ENCODE measurements at places on chromosomes 2 and 18.

- H3K27ac ChIP-seq: no peak overlapping the region
- H3K27me3 ChIP-seq: no peaks in the 10 kb centered on the region
- H3K4me1 ChIP-seq: no peaks in the 10 kb centered on the region
- DNase-seq: no peak
- H3K36me3 ChIP-seq: no peaks in the 10 kb centered on the region
- H3K4me3 ChIP-seq: no peak overlapping the region
These were observed 109.4 kb upstream of the TMEM200C start for GRCh38 chr18:6004683-6005082.

DNA sequence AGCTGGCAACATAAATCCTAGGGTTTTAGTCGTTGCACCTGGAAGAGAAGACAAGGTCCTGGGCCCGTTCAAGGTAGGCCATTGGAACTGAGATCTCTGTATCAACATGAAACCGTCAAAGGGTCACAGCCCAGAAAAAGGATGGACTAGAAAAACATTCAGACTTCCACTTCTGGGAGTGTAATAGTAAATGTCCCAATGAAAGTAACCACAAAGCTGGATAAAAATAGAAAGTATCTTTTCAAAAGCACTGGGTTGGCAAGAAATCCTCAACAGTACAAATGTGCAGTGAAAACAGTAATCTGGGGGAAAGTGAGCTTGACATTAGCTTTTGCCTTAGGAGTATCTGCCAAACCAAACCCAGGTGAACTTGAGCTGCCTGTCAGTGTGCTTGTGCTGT, 12.9 kb downstream of the CGREF1 start:
- H3K36me3 ChIP-seq: no peaks in the 10 kb centered on the region
- H3K27ac ChIP-seq: no peak overlapping the region
- H3K27me3 ChIP-seq: no peaks in the 10 kb centered on the region
- no peak overlapping the region for H3K4me3 ChIP-seq

DNA sequence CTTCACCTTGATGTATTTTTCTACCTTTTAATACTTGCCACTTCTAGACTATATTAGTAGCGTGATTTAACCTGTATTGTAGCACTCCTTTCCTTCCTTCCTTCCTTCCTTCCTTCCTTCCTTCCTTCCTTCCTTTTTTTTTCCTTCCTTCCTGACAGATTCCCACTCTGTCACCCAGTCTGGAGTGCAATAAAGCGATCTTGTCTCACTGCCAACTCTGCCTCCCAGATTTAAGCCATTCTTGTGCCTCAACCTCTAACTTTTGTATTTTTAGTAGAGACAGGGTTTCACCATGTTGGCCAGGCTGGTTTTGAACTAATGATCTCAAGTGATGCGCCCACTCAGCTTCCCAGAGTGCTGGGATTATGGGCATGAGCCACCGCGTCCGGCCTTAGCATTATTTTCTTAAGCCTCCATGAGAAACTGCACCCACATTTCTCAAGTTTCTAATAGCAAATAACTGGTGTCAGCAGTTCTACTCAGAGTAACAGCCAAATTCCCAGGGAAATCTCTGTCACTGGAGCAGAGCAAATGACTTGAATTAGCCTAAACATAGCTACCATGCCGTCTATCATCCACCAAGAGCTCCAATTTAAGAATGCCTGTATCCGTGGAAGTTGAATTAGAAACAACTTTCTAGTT, 529.2 kb downstream of the LRP1B start:
- H3K27me3 ChIP-seq: no peaks in the 10 kb centered on the region
- no peak overlapping the region for H3K4me3 ChIP-seq
- no peak for DNase-seq
- H3K4me1 ChIP-seq: no peaks in the 10 kb centered on the region
- H3K36me3 ChIP-seq: no peaks in the 10 kb centered on the region

- no peak overlapping the region for H3K4me3 ChIP-seq
- DNase-seq: no peak
- H3K27me3 ChIP-seq: no peaks in the 10 kb centered on the region
- no peaks in the 10 kb centered on the region for H3K4me1 ChIP-seq
- H3K27ac ChIP-seq: no peak overlapping the region
- H3K36me3 ChIP-seq: no peaks in the 10 kb centered on the region
These were observed 85.3 kb downstream of the CAPN13 start for GRCh38 chr2:30721668-30722647.

- no peak overlapping the region for H3K27ac ChIP-seq
- H3K36me3 ChIP-seq: no peaks in the 10 kb centered on the region
- no peak overlapping the region for H3K4me3 ChIP-seq
- no peaks in the 10 kb centered on the region for H3K4me1 ChIP-seq
- peaks cover 44% of the 10 kb centered on the region for H3K27me3 ChIP-seq
These were observed 14.4 kb upstream of the EGR4 start for GRCh38 chr2:73307720-73308119.

DNA sequence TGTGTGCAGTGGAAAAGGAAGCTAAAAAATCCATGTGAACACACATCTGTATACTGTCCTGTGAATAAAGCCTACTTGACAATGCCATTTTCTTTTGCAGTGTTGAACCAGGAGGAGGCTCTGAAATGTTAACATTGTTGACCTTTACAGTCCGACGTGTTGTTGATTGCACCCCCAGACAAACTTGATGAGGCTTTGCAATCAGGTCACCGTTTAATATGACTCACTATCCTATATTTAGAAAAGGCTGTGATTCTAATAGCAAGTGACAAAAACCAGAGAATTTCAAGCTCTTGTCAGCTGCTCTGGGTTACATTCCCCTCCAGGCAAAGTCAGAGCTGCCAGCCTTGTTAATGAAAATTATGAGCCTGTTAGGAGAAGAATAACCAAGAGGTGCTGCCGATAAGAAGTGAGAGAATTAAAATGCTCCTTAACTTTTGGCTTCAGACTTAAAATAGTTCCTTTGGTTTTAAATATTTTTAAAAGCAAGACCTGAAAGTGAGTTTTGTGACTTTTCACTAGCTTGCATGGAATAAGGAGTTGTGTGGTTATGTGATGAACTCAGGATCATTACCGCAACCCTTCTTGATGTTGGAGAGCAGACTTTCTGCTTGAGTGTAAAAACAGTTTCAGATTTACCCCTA, 162.1 kb downstream of the QPCT start:
- no peak for DNase-seq
- no peaks in the 10 kb centered on the region for H3K27me3 ChIP-seq
- H3K4me3 ChIP-seq: no peak overlapping the region
- no peak overlapping the region for H3K27ac ChIP-seq
- no peaks in the 10 kb centered on the region for H3K36me3 ChIP-seq

Measured in neural progenitor cell (in vitro differentiated cells).